ENCODE measurements at places on chromosomes 4 and X.
A peak's percentile ranks its signal among the peaks of the same experiment; 100 is the strongest.

DNA sequence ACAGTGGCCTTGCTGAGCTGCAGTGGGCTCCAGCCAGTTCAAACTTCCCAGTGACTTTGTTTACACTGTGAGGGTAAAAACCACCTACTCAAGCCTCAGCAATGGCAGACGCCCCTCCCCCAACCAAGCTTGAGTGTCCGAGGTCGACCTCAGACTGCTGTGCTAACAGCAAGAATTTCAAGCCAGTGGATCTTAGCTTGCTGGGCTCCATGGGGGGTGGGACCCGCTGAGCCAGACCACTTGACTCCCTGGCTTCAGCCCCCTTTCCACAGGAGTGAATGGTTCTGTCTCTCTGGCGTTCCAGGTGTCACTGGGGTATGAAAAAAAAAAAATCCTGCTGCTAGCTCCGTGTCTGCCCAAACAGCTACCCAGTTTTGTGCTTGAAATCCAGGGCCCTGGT lies 168.9 kb upstream of the INTU start:
- H3K4me3 ChIP-seq: no peak overlapping the region
- no peak for DNase-seq
- no peaks in the 10 kb centered on the region for H3K36me3 ChIP-seq
- no peaks in the 10 kb centered on the region for H3K27me3 ChIP-seq
- no peaks in the 10 kb centered on the region for H3K4me1 ChIP-seq

DNA sequence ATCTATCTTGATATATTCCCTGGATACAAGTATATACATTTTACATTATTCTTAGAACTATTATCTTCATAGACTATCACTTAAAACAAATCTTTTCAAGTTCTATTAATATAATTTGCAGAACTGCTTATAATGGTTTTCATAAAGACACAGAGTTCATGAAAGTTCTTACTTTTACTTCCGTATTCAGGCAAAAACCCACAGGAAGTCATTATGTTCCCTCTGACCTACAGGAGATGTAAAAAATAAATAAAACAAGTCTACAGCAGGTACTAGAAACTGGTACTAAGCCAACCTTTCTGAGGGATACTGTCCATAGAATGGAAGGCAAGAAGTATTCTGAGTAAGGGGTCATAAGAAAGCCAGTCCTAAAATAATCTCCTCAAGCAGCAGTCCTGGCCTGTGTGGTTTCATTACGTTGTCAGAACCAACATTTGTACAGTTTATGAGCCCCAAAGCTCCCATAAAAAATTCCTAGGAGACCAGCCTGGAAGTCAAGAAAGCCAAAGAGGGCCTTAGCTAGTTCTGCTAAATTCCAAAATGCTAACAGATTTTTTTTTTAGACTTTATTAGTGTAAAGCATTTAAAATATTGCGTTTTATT lies 68.6 kb downstream of the CAMK2D start:
- H3K36me3 ChIP-seq: no peaks in the 10 kb centered on the region
- H3K4me1 ChIP-seq: no peaks in the 10 kb centered on the region
- H3K27me3 ChIP-seq: no peaks in the 10 kb centered on the region
- no peak overlapping the region for H3K27ac ChIP-seq
- no peak overlapping the region for H3K4me3 ChIP-seq
- no peak for DNase-seq

- DNase-seq: no peak
- no peaks in the 10 kb centered on the region for H3K4me1 ChIP-seq
- H3K27ac ChIP-seq: no peak overlapping the region
- no peaks in the 10 kb centered on the region for H3K36me3 ChIP-seq
These were observed 113.6 kb downstream of the MID1 start for GRCh38 chrX:10506781-10507180.

DNA sequence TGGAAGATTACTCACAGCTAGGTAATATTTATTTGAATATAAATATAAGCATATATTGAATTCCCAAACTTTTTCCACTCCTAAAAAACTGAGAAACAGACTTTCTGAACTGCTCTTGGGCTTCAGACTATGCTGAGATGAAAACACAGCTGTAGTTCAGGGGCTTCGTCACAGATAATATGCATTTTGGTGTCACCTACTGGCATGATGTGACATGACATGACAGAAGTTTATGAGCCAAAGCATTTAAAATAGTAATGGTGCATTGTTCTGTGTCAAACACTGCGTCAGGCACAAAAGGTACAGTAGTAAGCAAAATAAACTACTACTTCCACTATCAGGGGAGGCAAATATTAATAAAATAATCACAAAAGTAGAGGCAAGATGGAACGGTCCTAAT lies 171.3 kb downstream of the BTC start:
- no peak overlapping the region for H3K27ac ChIP-seq
- H3K4me3 ChIP-seq: no peak overlapping the region
- H3K27me3 ChIP-seq: no peaks in the 10 kb centered on the region
- H3K4me1 ChIP-seq: no peaks in the 10 kb centered on the region

DNA sequence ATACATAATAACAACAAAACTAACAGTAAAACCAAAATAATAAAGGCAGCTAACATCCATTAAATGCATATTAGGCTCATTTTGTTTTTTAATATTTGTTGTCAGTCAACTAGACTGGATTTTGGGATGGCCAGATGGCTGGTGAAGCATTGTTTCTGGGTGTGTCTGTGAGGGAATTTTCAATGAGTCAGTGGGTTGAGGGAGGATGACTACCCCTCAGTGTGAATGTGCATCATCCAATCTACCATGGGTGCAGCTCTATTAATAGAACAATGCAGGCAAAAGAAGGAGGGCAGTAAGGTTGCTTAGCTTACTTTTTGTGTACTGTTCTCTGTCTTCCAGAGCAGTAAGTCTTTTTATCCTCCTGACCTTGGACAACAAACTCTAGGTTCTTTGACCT lies 484.2 kb upstream of the HS3ST1 start:
- no peak overlapping the region for H3K27ac ChIP-seq
- H3K27me3 ChIP-seq: no peaks in the 10 kb centered on the region
- H3K4me1 ChIP-seq: no peaks in the 10 kb centered on the region
- no peaks in the 10 kb centered on the region for H3K36me3 ChIP-seq
- no peak overlapping the region for H3K4me3 ChIP-seq

GRCh38 chrX:108091878-108092291 lies 307 bp downstream of the ATG4A start:
- no peaks in the 10 kb centered on the region for H3K4me1 ChIP-seq
- no peaks in the 10 kb centered on the region for H3K27me3 ChIP-seq
- DNase-seq: no peak
- peak overlapping the region; percentile 56 for H3K4me3 ChIP-seq
- H3K36me3 ChIP-seq: no peaks in the 10 kb centered on the region

DNA sequence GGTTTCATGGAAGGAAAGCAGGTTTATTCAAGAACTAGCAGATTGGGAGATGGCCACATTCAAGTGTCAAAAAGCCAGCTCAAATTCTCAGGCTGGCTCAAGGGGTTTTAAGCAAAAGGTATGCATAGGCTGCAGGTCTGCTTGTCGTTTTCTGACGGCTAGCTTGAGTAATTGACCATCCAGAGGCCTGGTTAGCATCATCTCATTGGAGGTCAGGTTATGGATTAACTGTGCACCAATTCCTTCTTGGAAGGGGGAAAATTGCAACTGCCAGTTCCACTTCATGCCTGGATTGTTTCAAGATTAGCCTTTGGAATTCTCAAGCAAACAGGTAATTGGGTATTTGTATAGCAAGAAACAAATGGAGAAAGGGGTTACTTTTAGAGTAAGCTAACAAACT lies 62.1 kb downstream of the FUNDC1 start:
- no peaks in the 10 kb centered on the region for H3K27me3 ChIP-seq
- no peak for DNase-seq
- H3K27ac ChIP-seq: no peak overlapping the region
- H3K4me1 ChIP-seq: no peaks in the 10 kb centered on the region
- no peaks in the 10 kb centered on the region for H3K36me3 ChIP-seq

GRCh38 chr4:86014599-86014998 lies 345.3 kb downstream of the MAPK10 start:
- H3K4me3 ChIP-seq: no peak overlapping the region
- H3K36me3 ChIP-seq: no peaks in the 10 kb centered on the region
- H3K27ac ChIP-seq: no peak overlapping the region
- H3K4me1 ChIP-seq: no peaks in the 10 kb centered on the region

DNA sequence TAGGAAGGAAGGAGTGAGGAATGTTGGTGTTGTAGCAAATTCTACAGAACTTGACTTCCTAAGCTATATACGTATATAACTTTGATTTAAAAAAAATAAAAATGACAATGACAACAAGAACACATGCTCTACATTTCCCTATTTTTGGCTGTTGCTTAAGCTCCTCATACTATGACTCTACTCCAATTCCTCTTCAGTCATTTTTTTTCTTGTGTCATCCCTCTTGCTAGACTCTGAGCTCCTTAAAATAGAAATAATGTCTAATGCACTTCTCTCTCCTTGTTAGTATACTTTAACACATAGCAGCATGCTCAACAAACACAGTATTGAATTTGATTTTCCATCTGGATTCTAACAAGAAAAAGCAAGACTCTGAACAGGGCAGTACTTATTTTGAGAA lies 144.0 kb downstream of the HDX start:
- H3K4me3 ChIP-seq: no peak overlapping the region
- no peaks in the 10 kb centered on the region for H3K27me3 ChIP-seq
- no peaks in the 10 kb centered on the region for H3K36me3 ChIP-seq
- H3K4me1 ChIP-seq: no peaks in the 10 kb centered on the region

DNA sequence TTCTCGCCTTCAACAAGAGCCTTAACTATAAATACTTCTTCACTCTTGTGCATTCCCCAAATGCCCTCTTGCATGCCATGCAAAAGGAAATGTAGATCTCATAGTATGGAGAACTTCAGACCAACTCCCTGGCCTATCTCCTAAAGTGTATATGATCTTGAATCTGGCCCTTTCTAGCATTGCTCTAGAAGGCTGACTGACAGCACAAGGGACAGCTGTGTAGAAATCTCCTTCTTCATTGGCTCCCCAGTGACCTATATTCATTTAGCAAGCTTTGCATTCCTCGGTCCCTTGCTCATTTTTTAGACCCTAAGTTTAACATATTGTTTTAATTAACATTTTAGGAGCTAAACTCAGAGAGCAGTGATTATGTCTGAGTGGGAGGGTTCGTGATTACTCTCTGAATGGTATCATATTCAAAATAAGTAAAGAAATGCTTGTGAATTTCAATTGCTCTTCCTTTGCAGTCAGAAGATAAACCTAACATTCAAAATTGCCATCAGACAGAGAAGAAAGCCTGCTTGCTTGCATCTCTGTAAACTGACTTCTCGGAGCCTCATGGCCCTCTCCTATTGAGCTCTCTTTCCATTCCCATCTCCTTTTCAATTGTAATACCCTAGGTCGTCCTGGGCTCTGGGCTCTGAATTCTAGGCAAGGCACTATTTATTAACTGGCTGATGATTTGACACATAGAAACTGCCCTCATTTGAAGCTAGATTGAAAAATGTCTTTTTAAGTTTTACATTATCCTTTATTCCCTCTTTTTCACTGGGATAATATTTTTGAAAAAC lies 120.3 kb upstream of the PRKG2 start:
- no peak overlapping the region for H3K27ac ChIP-seq
- no peak for DNase-seq
- no peaks in the 10 kb centered on the region for H3K27me3 ChIP-seq
- H3K4me1 ChIP-seq: no peaks in the 10 kb centered on the region
- no peaks in the 10 kb centered on the region for H3K36me3 ChIP-seq
- no peak overlapping the region for H3K4me3 ChIP-seq

- H3K27ac ChIP-seq: no peak overlapping the region
- no peak for DNase-seq
- H3K4me3 ChIP-seq: no peak overlapping the region
These were observed 269.2 kb upstream of the MAOA start for GRCh38 chrX:43386875-43387274.

GRCh38 chrX:111288841-111289240 lies 18.6 kb upstream of the CAPN6 start:
- no peak overlapping the region for H3K27ac ChIP-seq
- H3K4me1 ChIP-seq: no peaks in the 10 kb centered on the region
- no peaks in the 10 kb centered on the region for H3K36me3 ChIP-seq
- H3K27me3 ChIP-seq: no peaks in the 10 kb centered on the region
- no peak for DNase-seq

DNA sequence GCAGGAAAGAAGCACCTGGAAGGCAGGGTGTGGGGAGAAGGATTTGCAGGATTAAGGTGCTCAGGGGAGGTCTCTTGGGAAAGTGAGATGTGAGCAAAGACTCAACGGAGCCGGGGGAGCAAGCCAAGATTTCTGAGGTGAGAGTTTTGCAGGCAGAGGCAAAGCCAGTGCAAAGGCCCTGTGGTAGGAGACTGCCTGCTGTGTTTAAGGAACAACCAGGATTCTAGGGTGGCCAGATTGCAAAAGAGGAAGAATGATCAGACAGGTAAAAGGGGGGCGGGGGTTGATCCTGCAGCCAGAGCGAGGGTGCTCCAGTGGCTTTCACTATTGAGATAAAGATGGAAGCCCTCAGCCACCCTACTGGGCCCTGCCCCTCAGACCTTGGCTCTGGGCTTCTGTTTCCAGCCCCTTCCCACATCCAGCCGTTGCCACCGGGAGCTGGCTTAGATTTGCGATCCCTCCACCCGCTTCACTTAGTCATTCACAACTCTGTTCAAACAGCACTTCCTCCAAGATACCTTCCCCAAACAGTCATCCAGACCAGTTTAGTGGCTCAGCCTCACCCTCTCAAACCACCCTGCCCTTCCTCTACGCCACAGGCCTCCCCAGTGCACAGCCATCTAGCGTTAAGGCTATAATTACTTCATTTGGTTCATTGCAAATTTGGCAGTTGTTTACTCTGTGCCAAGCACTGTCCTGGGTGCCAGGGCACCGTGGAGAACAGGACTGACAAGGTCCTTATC lies 23.3 kb upstream of the BCOR start:
- H3K4me3 ChIP-seq: no peak overlapping the region
- H3K27ac ChIP-seq: no peak overlapping the region
- DNase-seq: no peak
- H3K27me3 ChIP-seq: no peaks in the 10 kb centered on the region
- no peaks in the 10 kb centered on the region for H3K4me1 ChIP-seq

- H3K4me1 ChIP-seq: no peaks in the 10 kb centered on the region
- no peaks in the 10 kb centered on the region for H3K36me3 ChIP-seq
- no peak overlapping the region for H3K4me3 ChIP-seq
- DNase-seq: no peak
- H3K27ac ChIP-seq: no peak overlapping the region
These were observed 2.4 kb downstream of the FAM241A start for GRCh38 chr4:112147697-112148096.

GRCh38 chr4:99855678-99856077 lies 38.5 kb downstream of the LAMTOR3 start:
- H3K4me3 ChIP-seq: no peak overlapping the region
- H3K27ac ChIP-seq: no peak overlapping the region
- H3K27me3 ChIP-seq: no peaks in the 10 kb centered on the region
- no peaks in the 10 kb centered on the region for H3K36me3 ChIP-seq

DNA sequence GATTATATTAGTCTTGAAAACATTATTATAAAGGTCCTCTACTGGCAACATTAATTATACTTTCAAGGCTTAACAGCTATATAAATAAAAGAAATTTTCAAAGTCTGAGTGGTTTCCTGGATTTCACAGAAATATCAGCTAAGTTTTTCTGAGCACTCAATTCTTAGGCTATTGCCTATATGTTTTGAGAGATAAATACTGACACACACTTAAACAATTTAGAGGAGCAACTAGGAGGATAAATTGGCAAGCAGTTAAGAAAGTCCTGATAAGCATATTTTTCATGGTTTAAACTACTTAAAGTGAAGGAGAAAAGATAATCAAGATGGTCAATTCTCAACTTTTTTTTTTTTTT lies 2.7 kb upstream of the MGARP start:
- no peak overlapping the region for H3K27ac ChIP-seq
- no peak for DNase-seq
- no peaks in the 10 kb centered on the region for H3K27me3 ChIP-seq
- no peaks in the 10 kb centered on the region for H3K36me3 ChIP-seq
- H3K4me1 ChIP-seq: no peaks in the 10 kb centered on the region
- no peak overlapping the region for H3K4me3 ChIP-seq

GRCh38 chr4:5478169-5478568 lies 230.2 kb downstream of the EVC2 start:
- DNase-seq: no peak
- H3K4me1 ChIP-seq: no peaks in the 10 kb centered on the region
- no peak overlapping the region for H3K27ac ChIP-seq
- H3K27me3 ChIP-seq: no peaks in the 10 kb centered on the region
- H3K4me3 ChIP-seq: no peak overlapping the region
